ENCODE measurements at places on chromosomes 11 and 22.

DNA sequence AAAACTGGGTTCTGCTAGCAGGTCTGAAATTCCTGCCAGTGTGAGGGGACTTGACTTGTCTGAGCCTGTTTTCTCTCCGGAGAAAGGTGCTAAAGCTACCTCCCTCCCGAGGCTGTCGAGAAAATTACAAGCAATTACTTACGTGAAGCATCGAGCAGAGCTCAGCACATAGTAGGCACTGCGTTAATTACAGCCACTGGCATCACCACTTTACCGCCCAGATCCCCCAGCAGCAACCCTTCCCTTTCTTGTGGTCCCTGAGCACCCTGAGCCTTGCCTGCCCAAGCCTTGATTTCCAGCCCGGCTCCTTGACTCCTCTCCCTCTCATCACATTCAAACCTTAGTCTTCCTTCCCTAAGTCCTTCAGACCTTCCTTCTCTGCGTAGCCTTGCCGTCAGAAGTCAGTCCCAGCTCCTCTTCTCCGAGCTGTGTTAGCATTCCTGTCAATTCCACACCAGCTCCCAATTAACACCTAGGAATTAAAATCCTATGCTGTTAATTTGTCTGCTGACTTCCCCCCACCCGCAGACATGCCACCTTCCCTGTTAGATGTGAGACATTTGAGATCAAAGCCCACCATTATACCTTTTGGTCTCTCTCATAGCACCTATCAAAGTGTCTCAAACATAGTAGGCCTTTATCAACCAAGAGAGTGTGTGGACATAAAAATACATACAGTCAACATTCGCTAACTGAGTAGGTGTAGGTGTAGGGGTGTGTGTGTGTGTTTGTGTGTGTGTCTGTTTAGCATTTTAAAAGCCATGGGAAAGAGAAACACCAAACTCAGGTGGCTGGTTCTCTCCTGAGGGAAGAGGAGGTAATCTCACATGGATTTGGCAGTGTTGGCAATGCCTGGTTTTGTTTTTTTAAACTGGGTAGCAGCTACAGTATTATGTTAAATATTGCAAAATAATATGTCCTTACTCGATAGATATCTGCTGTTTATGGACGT is 2.8 kb upstream of the KCNJ5 start:
- DNase-seq = no peak

DNA sequence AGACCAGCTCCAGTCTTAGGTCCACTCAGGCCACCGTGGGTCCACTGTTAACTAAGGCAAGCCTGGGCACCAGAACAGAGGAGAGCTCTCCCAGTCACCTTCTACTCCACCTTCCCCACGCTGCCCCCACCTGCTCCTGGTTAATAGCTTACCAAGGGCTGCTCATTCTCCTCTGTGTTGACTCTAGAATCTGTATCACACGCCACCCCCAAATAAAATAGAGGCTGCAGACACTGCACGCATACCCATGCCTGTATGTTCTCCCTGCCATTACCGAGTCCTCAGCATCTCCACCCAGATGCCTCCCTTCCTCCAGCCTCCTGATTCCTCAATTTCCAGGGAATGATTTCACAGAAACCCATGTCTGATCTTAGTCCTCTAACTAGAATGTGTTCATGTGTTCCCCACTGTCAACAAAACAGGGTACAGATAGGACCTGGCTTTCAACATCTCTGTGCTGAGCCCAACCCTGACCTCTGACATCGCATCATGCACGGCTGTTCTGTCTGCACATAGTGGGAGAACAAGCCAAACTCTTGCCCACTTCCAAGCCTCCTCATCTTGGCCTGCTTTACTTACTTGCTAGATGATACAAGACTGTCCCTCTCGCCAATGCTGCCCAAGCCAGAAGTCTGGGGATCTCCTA is 49.8 kb downstream of the SMCO4 start:
- no peak for DNase-seq

DNA sequence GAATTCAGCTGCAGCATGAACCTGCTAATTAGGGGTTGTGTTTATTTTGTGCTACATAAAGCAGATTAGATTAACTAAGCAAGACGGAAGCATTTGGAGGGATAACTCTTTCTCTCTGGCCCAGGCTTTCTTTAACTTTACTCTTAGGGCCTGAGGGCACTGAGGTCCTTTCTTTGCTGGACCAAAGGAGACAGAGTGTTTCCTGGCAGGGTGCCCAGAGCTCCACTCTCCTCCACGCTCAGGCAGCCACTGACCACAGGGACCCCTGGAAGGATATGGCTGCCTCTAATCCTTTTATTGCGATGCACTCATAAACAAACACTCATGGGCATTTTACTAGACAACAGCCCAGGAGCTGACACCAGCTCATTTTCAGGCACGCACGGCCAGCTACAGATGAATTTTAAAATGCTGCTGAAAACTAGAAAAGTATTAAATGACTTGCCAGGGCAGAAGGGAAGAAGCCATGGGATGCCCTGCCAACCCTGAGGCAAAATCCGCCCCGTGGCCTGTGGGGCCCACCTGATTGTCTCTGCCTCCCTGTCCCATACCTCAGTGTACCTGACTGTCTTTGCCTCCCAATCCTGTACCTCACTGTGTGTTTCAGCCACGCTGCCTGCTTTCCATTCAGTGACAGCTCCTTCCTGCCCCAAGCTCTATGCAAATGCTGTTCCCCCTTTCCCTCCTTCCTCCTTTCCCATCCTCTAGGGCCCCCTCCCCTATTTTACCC is 192.6 kb upstream of the NAV2 start:
- DNase-seq = no peak

GRCh38 chr11:115146425-115146824 is 357.8 kb downstream of the CADM1 start:
- no peak for DNase-seq

DNA sequence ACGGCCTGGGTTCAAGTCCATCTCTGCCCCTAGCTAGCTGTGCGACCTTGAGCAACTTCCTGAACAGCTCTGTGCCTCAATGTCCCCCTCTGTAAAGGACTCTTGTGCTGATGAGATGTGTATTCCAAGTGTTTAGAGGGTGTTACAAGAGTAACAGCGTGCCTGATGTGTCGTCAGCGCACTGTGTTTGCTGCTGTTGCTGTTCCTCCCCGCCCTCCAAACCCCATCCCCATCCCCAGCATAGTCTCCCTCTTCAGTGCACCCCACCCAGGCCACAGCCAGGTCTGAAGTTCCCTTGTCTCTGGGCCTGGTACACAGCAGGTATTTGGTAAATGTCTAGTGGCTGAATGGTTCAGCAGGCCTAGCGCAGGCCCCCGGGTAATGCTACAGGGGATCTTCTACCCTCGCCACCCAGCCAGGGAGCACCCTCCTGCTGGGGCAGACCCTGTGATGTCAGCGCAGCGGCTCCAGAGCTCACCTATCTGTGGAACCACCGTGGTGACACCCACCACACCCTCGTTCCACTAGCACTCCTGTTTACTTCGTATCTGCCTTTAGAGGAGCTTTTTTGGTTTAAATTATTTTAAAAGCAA is 10.3 kb downstream of the CBX7 start:
- no peak for DNase-seq

- DNase-seq = no peak
Measured at GRCh38 chr11:75767228-75767572, 1.4 kb upstream of the DGAT2 start.

GRCh38 chr11:12212821-12213185 is 102.4 kb downstream of the MICAL2 start:
- DNase-seq = no peak

DNA sequence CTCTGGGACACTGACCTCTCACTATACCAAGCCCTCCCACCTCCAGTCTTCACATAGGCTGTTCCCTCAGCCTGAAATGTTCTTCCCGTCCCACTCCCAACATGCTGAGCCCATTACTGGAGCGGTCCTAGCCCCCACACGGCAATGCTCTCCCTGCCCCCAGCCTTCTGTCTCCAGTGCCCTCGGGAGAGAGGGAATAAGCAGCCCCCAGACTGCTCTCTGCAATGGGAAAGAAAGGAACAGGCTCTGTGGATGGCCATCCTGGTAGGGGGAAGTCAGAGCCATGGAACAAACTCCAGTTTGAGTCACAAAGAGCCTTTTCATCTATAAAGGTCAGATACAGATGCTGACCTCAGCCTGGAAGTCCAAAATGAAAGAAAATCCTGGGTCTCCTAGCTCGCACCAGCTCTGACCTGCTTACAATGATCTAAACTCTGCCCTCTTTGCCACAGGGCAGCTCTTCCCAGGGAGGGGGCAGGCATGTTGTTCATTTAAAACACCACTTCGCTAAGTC is 62.6 kb downstream of the FLRT1 start:
- DNase-seq = no peak

- DNase-seq = no peak
Measured at GRCh38 chr22:27687984-27688545, 113.5 kb downstream of the MN1 start.

DNA sequence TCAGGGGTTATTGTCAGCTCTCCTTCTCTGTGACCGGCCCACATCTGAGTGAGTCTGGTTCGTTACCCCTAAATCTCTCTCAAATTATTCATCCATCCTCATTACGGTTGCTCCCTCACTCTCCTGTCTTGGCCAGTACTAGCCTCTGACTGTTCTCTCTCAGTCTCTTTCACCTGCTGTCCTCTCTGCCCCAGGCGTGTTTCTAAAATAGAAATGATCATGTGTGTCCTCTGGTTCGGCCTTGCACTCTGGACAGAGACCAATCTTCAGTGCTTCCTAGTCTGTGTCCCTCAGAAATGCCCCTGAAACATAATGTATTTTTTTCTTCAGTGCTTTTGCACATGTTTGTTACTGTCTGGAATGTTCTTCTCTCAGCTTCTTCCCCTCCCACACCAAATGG is 4.9 kb downstream of the PSMD13 start:
- DNase-seq = no peak

GRCh38 chr11:12677131-12677530 is 2.9 kb downstream of the TEAD1 start:
- DNase-seq = no peak

GRCh38 chr11:46302866-46303265 is 25.4 kb downstream of the CREB3L1 start:
- no peak for DNase-seq

DNA sequence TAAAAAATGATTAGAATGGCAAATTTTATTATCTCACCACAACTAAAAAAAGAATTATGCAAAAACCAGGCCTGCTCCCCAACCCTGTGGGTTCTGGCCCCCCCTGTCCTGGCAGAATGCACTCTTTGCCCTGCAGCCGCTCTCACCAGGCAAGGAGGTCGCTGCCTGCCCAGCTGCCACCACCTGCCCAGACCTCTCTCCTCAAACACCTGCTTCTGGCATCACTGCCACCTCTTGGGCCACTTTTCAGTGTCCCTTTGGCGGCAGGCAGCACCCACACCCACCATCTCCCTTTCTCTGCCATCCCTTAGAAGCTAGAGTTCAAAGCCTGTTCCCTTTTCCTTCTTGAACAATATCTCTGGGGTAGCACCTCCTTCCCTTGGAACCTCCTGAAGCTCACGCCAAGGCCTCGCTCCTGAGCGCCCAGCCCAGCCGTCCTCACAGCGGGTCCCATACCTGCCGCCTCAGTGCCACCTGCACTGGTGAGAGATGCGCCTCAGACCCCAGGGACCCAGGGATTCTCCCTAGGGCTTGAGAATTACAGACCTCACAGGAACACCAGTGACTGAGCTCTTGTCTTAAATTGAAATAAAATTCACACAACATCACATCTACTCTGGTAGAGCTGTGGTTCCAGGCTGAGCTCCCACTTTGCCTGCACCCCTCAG is 44.6 kb downstream of the SGSM3 start:
- no peak for DNase-seq

- no peak for DNase-seq
Measured at GRCh38 chr22:37410174-37411055, 16.9 kb downstream of the ELFN2 start.

DNA sequence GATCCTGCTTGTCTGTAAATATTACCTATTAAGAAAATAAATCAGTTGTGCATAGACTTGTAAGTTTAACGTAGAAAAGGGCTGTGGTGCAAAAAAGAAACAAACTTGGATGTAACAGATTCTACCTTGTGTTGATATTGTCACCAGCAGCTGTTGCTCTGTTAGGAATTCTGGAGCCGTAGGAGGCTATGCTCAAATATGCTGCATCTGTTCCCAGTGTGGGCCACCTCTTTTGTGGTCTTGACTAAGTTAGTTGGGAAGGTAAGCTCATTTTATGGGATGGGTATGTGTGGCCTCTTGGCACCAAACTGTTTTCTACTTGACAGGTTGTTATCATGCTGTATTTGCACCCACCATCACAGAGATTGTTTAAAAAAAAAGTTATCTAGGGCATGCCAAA is 29.4 kb upstream of the RAG2 start:
- DNase-seq = no peak

- no peak for DNase-seq
Measured at GRCh38 chr22:38305471-38306448, 11.5 kb downstream of the CSNK1E start.

DNA sequence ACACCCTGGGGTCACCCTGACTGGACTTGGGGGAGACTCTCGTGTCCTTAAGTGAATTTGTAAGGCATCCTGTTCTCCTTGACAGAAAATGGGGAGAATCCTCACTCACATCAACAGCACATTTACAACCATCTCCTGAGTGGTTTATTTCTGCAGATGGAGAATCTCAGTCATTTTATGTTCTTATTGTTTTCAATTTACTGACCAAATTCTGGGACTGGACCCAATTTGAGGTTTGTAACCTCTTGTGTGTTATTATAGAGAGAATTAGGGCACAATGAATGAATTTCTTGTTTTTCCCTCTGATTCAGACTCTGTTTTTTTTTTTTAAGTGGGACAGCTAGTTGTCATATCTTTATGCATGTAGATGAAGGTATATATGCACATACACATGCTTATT is 104.9 kb downstream of the ADAMTS15 start:
- no peak for DNase-seq

GRCh38 chr22:20396639-20397038 is 2.7 kb downstream of the ZNF74 start:
- peak; percentile 56 for DNase-seq

- DNase-seq = no peak
Measured at GRCh38 chr11:30436801-30437200, 113.9 kb downstream of the ARL14EP start.

GRCh38 chr11:69642913-69643632 is 2.1 kb downstream of the CCND1 start:
- peak; percentile 58 for DNase-seq

DNA sequence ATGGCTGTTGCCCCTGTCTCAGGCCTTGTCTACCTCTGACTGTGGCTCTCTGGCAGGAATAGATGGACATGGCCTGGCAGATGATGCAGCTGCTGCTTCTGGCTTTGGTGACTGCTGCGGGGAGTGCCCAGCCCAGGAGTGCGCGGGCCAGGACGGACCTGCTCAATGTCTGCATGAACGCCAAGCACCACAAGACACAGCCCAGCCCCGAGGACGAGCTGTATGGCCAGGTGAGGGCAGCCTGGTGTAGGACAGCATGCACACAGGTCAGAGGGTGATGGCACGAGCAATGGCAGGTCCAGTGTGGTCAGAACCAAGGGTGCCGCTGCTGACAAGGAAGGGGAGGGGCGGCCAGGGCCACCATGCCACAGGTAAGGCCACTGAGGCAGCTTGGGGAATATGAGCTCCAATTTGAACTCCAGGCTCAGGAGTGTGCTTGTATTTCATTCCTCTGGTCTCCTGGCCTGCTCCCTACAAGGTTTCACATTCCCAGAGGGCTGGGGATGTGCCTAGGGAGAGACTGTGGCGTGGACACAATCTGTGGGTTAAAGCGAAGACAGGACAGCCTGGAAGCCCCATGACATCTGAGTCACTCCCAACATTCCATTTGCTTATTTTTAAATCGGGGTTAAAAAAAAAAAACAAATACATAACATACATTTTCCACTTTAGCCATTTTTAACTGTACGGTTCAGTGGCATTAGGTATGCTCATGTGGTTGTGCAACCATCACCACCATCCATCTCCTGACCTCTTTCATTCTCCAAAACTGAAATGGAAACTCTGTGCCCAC is 562 bp downstream of the FOLR3 start:
- no peak for DNase-seq

- DNase-seq = no peak
Measured at GRCh38 chr11:94128291-94128745, 323 bp upstream of the PANX1 start.

Measured in fibroblast of skin of left quadriceps (primary cell).